ENCODE measurements at places on chromosomes 7 and 10.
A peak's percentile ranks its signal among the peaks of the same experiment; 100 is the strongest.

DNA sequence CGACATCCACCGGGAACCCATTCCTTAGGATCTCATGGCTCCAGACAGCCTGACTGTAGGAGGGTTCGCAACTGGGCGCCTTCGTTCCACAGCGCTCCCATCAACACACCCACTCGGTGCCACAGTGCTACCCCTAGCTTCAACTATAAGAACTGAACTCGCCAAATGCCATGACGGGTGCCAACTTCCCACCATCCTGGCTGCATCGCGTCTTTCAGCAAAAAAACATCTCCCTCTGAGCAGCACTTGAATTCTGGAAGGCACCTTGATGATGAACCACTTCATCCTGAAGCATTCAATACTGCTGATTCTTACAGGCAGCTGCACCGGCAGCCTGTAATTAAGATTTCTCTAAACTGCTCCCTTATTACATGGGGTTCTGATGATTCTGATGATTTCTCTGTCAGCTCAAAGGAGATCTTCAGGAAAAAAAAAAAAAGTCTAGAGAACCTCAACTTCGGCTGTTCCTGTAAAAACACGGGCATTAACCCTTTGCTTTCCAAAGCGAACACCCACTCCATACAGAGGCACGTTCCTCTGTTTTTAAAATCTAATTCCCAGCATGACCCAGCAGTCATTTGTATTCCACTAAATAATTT lies 1.3 kb downstream of the CYTH3 start:
- peak; percentile 17 for DNase-seq

- no peak for DNase-seq
Measured at GRCh38 chr7:87004956-87005355, 54.5 kb downstream of the ELAPOR2 start.

DNA sequence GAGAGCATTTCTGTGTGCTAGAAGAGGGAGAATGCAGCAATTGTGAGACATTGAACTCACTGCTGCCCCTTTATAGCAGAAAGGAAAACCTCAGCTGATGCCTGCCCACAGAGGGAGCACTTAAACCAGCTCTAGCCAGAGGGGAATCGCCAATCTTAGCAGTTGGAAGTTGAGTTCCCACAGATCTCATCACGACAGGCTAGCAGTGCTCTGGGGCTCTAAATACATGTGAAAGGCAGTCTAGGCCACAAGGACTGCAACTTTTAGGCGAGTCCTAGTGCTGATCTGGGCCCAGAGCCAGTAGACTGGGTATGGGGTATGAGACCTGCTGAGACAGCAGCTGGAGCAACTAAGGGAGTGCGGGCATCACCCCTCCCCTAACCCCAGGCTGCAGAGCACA lies 25.2 kb upstream of the PRR15 start:
- no peak for DNase-seq

DNA sequence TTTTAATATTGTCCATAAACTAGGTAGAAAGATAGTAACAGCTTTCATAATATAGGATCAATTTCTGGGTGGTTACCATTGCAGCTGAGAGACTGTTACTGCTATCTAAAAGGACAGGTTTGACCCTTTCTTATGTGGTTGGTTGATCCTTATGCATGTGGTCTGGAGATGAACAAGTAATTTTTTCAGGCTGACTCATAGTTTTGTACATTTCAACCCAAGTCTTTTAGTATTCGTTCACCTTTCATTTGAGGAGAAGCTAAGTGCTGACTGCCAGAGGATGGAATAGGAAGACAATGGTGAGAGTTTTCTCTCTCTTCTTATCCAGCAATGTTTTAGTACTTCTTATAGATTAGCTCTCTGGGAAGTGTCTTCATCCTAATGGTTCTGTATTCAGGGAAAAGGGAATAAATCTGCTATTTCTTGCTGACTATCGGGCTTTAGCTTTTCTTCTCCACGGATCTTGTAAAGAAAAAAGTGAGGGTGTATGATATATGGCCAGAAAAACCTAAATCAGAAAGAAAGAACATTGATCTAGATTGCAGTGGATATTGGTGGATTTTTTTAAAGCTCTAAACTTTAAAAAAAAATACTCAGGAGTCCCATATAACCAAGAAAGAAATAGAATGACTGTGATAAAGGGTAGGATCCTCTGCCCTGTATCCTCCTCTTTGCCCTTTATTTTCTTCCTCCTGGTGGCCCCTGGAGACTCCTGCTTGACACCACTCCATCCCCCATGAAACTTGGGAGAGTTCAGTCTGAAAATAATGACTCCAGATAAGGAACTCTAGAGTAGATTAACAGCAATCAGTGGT lies 88.0 kb downstream of the CPED1 start:
- no peak for DNase-seq

GRCh38 chr7:20797462-20798080 lies 10.9 kb upstream of the SP8 start:
- DNase-seq = no peak

DNA sequence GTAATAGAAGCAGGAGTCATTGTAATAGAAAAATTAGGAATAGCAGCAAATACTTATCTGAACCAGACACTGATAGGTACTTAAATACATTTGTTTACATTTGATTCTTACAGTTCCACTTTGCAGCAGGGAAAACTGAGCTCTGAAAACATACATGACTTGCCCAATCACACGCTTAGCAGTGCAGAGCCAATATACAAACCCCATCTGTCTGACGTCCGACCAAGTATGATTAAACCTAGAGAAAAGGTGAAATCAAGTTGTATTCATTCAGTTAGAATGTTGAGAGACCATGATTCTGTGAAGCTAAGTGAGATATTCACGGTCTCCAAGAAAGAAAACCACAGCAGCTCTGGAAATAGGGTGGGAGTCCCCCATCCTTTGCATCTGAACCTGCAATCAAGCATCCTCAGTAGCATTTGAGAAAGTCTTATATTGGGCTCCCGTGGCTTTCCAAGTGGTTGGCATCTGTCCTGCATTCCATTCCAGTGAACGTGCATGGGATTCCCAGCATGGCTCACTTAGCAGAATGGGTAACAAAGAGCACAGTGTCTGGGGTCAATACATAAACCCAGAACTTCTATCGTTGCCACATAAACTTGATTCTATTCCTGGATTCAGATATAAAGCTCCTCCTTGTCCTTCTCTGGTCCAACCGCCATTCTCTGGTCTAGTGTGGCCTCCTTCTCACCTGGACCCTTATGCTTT lies 148.7 kb upstream of the RSU1 start:
- DNase-seq = no peak

- no peak for DNase-seq
Measured at GRCh38 chr10:96690755-96691730, 29.3 kb downstream of the PIK3AP1 start.

- no peak for DNase-seq
Measured at GRCh38 chr10:96306516-96306915, 2.3 kb downstream of the DNTT start.

GRCh38 chr10:26969145-26969926 lies 108.6 kb upstream of the ABI1 start:
- DNase-seq = no peak

DNA sequence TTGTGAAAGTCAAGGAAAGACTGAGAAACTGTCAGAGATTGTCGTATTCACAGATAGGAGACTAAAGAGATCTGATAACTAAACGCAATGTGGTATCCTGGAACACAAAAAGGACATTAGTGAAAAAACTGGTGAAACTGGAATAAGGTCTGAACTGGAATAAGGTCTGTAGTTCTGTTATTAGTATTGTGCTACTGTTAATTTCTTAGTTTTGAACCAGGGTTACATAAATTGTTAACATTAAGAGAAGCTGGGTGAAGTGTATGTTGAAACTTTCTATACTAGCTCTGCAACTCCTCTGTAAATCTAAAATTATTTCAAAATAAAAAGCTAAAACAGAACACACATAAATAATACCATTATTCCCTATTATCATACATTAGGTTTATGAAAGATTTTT lies 3.4 kb upstream of the NT5C2 start:
- no peak for DNase-seq

- no peak for DNase-seq
Measured at GRCh38 chr10:46305079-46305818, 18.5 kb downstream of the ANTXRL start.

DNA sequence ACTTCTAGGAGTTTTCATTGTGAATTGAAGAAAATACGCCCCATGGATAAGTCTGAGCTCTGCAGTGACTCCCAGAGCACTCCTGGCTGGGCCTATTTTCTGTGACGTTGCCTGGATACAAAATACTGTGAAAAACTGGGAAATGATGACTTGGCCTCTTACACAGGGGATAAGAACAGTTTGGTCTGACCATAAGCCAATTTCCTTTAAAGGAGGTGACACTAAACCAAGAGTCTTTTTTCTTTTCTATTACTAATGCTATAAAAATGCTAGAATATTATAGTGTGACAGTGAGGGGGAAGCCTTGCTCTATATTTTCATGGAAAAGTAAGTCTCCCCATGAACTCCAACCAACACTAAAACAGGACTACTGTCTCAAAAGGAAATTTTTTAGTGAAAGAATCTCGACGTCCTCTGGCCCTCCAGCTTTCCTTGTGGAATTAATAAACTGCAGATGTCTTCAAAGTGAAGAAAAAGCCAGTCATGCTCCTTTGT lies 45.5 kb downstream of the MYOF start:
- DNase-seq = no peak

- DNase-seq = no peak
Measured at GRCh38 chr7:48033922-48034321, 1.4 kb upstream of the C7orf57 start.

GRCh38 chr10:98296524-98296923 lies 28.5 kb upstream of the LOXL4 start:
- no peak for DNase-seq

DNA sequence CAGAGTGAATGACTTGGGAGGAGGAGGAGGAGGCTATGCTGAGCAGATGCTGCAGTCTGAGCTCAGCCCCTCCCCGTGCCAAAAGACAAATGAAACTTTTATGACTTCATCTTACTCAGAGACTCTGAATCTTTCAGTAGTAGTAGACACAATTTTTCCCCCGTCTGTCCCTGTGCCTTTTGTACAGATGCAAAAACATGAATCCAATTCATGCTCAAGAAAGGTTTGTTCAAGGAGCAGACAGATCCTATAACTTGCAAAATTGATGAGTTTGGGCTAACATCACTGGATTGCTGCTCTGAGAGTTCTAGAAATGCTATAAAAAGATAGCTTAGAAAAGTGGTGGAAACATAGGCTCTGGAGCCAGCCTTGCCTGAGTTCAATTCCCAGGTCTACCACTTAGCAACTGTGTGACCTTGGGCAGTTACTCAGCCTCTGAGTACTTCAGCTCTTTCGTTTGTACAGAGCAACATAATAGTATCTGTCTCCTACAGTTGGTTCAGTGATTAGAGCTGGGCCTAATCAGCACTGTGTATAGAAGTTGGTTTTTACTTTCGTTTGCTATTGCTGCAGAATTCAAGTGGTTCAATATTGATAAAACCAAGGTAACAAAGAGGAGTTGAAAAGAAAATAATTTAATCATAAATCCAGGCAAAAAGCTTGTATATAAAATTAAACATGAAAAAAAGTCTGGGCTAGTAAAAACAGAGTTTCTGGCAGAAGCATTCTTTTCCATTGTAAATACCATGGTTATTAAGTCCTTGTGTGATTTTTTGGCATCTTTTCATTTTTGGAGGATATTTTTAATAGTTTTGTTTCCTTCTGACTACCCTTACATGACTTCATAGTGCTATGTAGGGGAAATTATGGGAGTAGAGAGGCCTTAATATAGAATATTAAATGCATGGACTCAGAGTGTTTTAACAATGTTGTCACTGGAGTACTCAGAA lies 174.2 kb upstream of the ZNF32 start:
- no peak for DNase-seq

GRCh38 chr7:78487464-78487863 lies 688.9 kb downstream of the PHTF2 start:
- DNase-seq = no peak

DNA sequence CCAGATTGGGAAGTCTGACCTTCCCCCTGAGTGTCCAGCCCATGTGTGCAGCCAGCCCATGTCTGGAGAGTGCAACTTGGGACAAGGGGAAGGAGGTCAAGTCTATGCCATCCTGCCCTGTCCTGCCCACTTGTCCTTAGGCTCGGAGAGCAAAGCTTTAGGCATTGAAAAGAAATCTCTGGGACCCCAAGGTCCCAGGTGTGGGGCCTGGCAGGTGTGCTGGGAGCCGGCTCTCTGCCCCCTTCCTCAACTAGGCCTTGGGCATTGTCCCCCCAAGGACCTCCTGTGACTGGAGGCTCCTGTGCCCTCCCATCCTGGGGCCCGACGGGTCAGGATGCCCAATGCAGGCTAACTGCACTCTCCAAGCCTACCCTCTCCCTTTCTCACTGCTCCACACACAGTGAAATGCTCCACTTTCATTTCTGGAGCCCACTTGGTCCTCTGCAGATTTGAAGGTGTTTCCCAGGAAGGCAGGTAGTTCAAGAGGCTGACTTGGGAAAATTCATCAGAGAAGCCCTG lies 124.7 kb downstream of the PTPN20 start:
- no peak for DNase-seq

DNA sequence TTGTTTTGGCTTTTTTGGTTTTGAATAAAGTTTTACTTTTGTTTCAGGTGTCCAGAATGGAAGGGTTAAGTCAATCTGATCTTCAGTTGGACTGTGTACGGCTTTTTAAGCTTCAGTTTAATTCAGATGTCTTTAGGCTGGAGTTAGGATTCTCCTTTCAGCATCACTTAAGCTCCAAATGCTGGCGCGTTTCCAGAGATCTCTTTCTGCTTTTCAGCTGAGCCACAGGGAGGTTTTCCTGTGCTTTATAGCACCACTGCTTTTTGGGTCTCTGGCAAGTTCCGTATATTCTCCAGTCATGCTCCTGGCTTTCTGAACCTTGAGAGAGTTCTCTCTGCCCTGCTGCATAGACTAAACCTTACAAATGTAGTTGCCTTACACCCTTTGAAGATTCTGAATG lies 60.0 kb downstream of the VTI1A start:
- no peak for DNase-seq

DNA sequence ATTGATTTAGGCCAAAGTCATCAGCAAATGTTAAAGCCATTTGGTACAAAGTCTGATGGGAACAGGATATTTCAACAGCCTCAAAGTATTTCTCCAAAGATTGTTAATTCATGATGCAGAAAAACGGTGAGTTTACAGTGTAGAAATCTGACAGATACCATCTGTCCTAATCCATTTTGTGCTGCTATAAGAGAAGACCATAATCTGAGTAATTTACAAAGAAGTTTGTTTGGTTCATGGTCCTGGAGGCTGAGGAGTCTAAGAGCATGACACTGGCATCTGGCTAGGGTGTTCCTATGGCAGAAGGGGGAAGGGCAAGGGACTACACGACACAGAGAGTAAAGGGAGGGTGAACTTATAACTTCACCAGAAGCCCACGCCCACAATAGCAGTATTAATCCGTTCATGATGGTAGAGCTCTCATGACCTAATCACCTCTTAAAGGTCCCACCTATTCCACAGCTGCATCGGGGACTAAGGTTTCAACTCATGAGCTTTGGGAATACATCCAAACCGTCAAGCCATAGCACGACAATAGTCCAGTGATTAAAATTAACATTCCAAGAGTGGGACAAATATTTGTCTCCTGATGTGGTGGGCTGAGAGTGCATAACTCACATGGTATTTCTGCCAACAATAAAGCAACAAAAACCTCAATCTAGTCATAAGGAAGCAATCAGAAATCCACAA lies 298.6 kb upstream of the AKR1E2 start:
- DNase-seq = no peak

GRCh38 chr7:88200789-88201188 lies 19.0 kb downstream of the SRI start:
- no peak for DNase-seq

GRCh38 chr10:133438711-133439273 lies 14.4 kb upstream of the SPRN start:
- DNase-seq = no peak

- no peak for DNase-seq
Measured at GRCh38 chr7:105857009-105857952, 19.1 kb downstream of the ATXN7L1 start.
